ENCODE measurements at places on chromosomes 12 and 14. TPM values are rescaled to one million over a fixed set of nuclear protein-coding genes. Genes with fewer than 3 reads are reported as not detected.

DNA sequence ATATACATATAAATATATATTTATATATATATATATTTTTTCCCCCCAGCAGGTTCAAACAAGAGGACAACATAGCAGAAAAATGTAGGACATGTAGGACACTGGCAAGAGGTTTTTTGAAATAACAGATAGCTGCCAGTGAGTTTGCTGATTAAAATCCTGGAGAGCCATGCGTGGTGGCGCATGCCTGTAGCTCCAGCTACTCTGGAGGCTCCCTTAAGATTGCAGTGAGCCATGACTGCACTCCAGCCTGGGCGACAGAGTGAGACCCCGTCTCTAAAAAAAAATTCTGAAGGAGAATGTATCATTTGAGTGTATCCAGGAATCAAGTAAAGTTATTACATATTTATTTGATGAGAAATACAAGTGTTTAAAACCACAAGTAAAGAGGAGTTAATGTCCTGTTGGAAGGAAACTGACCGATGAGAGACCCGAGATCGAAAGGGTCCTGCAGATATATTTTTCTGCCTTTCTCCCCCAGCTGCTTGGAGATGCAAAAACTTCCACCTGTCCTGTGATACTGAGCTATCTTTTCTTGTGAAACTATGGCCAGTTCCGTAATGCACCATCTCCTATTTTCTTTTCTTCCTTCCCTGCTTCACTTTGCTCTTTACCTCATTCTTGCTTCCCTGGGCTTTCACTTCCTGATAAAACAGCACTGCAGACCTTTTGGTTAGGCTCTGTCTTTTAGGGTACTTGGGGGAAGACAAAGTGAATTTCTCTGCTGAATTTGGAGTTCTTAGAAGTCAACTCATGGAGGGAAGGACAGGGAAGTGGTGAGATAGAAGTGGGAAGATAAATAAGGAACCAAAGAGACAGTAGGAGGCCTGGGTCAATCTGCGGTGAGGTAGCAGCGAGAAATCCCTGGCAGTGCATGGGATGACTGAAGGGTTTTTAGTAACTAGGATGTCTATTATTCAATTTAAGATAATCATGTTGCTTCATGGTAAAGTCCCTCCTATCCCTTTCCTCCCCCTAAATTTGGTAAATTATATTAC is 41.2 kb upstream of the SLC2A13 start:
- no peak for DNase-seq

Gene BHLHE41
- 4.0 TPM for total RNA-seq

Gene CCDC196
- total RNA-seq, result not detected

Gene SLC25A47
- total RNA-seq, result not detected

Gene RHOJ
- total RNA-seq, result 266 TPM

DNA sequence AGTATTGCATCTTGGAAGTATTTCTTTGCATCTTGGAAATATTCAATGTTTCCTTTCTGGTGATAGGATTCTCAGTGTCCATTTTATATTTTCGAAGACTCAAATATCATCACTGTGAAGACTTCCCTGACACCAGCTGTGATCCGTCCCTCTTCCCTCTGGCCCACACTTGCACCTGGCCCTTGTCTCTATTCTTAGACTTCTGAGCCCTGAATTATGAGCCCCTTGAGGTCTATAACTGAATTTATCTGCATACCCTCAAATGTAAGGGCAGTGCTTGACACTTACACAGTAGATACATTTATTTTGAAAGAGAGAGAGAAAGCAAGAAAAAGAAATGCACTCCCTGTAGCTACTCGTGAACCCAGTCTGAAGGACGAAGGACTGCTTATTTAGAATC is 376.7 kb downstream of the ZFP36L1 start:
- no peak for DNase-seq

DNA sequence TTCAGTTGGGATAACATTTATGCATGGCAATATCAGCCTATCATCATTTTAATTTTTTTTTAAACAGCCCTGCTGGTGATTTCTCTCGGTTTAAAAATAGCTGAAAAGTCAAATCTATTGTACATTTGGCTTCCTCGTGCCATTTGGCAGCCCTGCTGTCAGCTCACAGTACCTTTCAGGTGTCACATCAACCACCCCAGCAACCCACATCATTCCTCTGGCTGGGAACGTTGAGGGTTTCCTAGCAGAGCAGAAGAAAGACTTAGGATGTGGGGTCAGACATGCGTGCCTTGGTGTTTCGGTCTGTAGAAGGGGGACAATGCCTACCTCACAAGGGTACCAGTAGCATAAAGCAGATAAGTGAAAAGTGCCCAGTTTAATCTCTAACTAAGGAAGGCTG is 15.8 kb downstream of the PEBP1 start:
- no peak for DNase-seq

Gene BMAL2
- 7.9 TPM for total RNA-seq

DNA sequence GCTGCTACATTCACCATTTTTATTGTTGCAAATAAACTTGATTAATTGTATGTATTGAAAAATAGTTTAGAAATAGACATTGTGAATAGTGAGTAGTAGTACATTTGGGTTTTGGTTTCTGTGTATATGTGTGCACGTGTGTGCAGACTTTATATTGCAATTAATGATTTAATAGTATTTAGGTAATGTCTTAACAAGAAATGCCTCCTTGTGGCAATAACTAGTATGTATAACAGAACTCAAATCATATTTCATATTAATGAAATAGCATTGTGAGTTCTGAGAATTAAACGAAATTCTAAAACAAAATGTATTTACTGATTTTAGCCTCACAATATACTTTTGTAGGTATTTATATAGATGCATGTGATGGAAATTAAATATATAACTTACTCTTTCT is 100.1 kb downstream of the SCAF11 start:
- DNase-seq, result no peak

DNA sequence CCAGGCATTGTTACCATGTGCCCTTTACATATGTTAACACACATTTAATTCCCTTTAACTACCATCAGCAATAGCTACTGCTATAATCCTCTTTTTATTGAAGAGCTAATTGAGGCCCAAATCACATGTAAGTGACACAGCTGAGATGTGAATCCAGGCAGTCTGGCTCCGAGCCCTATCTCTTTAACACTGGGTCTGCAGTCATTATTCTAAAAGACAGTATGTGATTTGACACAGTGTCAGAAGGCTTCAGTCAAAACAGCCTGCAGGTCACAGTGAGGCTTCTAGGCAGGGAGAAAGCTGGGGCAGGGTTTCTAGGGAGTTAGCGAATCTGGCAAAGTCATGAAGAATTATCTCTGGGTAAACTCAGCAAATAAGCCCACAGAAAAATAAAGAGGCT is 148.2 kb downstream of the KIF21A start:
- no peak for DNase-seq

GRCh38 chr12:55983232-55983842 is 9.5 kb downstream of the RAB5B start:
- DNase-seq, result no peak

- no peak for DNase-seq
Observed at GRCh38 chr14:73943083-73943482, 6.8 kb downstream of the FAM161B start.

DNA sequence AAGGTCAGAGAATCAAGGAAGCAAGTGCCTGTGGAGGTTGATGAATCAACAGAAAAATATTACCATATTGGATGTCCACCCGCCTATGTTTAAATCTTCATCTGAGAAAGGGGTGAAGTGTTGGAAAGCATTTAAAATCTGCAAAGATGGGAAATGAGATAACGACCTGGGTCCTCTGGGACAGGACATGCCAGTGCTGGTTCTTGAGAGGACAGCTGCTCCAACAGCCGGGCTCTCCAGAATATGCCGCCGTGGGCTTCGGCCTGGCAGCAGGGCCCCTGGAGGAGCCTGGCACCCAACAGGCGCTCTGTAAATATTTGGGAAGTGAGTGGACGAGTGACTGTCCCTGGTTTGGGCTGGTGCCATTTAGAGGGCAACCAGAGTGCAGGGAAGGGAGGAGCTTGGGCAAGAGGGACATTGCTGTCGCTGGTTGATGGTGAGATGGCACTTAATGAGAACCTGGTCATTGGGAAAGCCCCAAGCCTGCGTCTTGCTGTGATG is 129.9 kb downstream of the KCNA5 start:
- DNase-seq, result no peak

DNA sequence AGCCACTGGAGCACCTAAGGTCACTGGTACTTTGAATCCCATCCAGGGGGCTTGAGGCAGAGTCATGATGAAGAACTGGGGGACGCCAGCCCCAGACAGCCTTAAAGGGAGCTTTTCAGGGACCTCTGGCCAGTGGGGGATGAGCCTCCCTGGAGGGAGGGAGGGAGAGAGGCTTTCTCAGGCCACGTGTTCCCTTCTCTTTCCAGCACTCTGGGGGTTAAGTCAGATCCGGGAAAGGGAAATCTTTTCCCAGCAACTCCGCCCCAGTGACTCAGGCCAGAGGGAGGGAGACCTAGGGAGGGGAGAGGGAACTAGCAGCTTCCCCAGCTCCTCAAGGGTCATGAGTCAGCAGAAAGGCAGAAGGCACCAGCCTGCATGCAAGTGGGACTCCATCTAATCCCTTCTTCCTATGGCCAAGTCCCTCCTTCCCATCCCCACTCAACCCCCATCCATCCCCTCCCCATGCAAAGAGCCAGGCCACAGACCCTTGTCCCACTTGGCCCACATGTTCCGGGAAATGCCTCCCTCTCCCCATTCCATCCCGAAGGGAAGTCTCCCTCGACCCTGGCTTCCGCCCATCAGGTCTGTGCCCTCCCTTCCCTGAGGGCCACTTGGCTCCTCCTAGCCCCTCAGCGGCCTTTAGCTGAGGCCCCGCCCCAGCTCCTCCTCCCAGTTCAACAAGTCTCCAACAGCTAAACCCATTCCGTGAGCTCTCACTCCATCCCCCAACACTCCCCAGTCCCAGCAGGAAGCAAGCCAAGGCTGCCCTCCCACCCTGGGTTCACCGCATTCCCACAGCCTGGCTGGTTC is 5.6 kb downstream of the TNFRSF1A start:
- DNase-seq, result peak; percentile 85

Gene DDX11
- 40.2 TPM for total RNA-seq

GRCh38 chr12:79964100-79964627 is 29.3 kb upstream of the PPP1R12A start:
- no peak for DNase-seq

- no peak for DNase-seq
Observed at GRCh38 chr14:61948376-61948775, 186.2 kb downstream of the SNAPC1 start.

Gene CLEC12A
- total RNA-seq, result not detected

GRCh38 chr12:101891462-101891971 is 14.1 kb downstream of the DRAM1 start:
- DNase-seq, result no peak

Gene LMNTD1
- total RNA-seq, result not detected

- no peak for DNase-seq
Observed at GRCh38 chr12:5317556-5317955, 114.4 kb upstream of the NTF3 start.

Gene KRT74
- total RNA-seq, result not detected

Gene MAP1LC3B2
- not detected for total RNA-seq

- DNase-seq, result no peak
Observed at GRCh38 chr12:20140751-20141150, 227.6 kb upstream of the PDE3A start.

- no peak for DNase-seq
Observed at GRCh38 chr12:105332925-105333324, 2.4 kb downstream of the C12orf75 start.

GRCh38 chr12:122517877-122518276 is 8.9 kb downstream of the RSRC2 start:
- DNase-seq, result no peak

GRCh38 chr12:68617160-68617926 is 6.6 kb downstream of the RAP1B start:
- no peak for DNase-seq

- DNase-seq, result peak; percentile 51
Observed at GRCh38 chr12:21774358-21775132, at the start of gene KCNJ8. KCNJ8 (minus strand) TSS chr12:21774706; CDS start chr12:21773616, 1,090 bp downstream.

Gene TPH2
- total RNA-seq, result 0.10 TPM

- no peak for DNase-seq
Observed at GRCh38 chr14:93369713-93370266, 22.8 kb downstream of the COX8C start.

- DNase-seq, result no peak
Observed at GRCh38 chr14:55115861-55116245, 13.2 kb upstream of the LGALS3 start.

Gene ATP5MC2
- total RNA-seq, result 342 TPM

DNA sequence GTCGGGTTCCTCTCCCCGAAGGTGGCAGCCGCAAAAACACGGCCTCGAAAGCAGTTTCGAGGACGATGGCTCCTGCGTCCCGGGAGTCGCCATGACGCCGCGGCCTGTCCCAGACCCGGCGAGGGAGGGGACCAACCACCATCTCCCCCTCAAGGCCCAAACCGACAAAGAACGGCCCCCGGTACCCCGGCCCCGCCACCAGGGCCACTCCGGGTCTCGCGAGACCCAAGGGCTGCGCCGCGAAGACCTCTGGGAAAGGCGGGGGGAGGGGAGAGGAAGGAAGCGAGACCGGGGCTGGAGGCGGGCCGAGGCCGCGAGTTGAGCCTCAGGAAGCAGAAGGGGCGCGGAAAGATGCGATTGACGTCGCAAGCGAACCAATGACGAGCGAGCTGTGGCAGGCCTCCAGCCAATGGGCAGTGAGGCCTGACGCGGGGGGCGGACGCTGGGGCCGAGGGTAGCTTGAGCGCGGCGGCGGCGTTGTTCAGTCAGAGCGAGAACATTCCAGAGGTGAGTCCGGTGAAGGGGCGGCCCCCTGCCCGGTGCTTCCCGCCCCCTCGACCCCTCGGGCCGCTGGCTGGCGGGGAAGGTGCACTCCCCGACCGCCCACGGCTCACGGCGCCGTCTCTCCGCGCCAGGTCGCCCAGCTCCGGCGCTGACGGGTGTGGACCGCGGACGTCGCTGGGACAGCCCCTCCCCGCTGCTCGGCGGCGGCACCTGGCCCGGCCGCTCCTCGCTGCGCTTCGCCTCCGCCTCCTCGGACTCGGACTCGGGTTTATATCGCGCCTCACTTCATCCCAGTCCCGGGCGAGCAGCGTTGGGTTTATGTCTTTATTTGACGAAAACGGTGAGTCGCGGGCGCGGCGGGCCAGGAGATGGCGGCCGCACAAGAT is at the start of gene EIF5:
TSS of gene EIF5 (plus strand) at position 484 of the 890 bp plus-strand sequence. CDS start 1,624 bp downstream, outside the sequence.
- DNase-seq, result peak; percentile 99

DNA sequence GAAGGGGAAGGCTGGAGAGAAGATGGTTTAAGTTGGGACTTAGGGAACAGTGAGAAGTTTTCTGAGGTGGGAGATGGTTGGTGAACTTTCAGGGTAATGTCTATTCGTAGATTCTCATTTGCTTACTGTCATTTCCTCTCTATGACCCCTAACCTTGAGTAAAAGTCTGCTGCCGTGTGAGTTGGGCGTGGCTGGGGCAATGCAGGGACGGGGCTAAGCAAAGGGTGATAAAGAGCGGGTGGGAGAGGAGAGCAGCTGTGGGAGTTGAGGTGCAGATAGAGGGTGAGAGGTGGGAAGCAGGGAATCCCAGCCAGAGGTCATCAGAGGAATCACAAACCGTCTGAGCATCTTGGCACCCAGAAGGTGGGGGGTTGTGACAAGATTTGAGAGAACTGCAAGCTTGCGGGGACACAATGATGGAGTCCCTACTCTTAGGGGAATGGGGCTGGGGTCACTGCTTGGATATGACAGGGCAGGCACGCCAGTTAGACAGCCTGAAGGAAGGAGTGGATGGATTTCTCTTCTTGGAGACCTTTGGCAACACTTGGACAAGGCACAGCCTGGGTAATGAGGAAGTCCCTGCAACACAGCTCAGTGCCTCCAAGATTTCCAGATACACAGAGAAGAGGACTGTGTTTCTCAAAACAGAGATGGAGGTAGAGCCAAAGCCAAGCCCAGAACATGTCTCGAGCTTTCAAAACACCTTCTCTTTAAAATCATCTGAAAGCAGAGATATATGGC is 45.9 kb upstream of the CTDSP2 start:
- no peak for DNase-seq

- no peak for DNase-seq
Observed at GRCh38 chr14:67411370-67411769, 595 bp downstream of the PLEK2 start.

- no peak for DNase-seq
Observed at GRCh38 chr12:93136253-93137055, 207.4 kb upstream of the EEA1 start.
